ENCODE measurements at places on chromosomes 2 and 18. TPM values are rescaled to one million over a fixed set of nuclear protein-coding genes. Genes with fewer than 3 reads are reported as not detected.

AQP4 gene
- not detected for total RNA-seq

PROC gene
- 0.44 TPM for total RNA-seq

HRH4 gene
- not detected for total RNA-seq

REG3A gene
- not detected for total RNA-seq

TRPM8 gene
- not detected for total RNA-seq

CDH19 gene
- not detected for total RNA-seq

IL1B gene
- not detected for total RNA-seq

RESP18 gene
- not detected for total RNA-seq

GRCh38 chr2:103785956-103786355 is 1024.1 kb downstream of the TMEM182 start:
- no peak for DNase-seq

DNA sequence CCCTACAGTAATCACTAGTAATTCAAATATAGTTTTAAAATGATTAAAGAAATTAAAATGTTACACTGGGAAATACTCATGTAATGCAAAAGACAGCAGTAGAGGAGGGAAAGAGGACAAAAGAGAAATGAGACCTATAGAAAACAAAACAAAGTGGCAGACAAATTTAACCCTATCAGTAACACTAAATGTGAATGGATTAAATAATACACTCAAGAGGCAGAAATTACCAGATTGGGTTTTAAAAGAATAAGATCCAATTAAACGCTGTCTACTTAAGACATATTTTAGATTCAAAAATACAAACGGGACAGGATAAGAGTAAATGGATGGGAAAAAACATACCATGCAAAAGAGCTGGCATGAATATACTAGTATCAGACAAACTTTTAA is 17.0 kb downstream of the TLK1 start:
- DNase-seq, result no peak

DNA sequence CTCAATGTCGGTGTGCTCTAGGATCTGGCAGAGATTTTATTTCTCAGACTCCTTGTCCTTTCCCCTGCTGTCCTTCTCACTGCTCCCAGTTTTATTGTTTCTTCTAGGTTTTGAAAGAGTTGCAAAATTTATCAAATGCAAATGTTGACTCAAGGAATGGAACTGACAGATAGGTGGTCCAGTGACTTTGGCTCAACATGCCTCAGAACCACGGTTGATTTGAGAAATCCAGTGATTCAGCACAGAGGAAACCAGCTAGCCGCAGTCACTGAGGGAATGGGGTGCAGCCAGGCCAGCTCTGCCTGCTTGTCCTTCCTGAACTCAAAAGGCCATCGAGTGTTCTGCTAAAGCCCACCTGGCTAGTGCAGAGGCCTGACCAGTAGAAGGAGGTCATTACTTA is 125.7 kb upstream of the LYPD6 start:
- DNase-seq, result no peak

DNA sequence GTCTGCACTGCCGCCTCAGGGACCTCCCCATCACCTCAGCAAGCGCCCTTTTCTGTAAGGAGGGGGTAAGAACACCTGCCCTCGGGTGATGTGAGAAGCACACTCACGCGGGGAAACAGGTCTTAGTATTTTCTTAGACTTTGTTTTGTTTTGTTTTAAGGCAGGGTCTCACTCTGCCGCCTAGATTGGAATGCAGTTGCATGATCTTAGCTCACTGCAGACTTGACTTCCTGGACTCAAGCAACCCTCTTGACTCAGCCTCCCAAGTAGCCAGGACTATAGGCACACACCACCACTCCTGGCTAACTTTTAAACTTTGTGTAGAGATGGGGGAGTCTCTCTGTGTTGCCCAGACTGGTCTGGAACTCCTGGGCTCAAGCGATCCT is 37.1 kb downstream of the RAMP1 start:
- no peak for DNase-seq

DNA sequence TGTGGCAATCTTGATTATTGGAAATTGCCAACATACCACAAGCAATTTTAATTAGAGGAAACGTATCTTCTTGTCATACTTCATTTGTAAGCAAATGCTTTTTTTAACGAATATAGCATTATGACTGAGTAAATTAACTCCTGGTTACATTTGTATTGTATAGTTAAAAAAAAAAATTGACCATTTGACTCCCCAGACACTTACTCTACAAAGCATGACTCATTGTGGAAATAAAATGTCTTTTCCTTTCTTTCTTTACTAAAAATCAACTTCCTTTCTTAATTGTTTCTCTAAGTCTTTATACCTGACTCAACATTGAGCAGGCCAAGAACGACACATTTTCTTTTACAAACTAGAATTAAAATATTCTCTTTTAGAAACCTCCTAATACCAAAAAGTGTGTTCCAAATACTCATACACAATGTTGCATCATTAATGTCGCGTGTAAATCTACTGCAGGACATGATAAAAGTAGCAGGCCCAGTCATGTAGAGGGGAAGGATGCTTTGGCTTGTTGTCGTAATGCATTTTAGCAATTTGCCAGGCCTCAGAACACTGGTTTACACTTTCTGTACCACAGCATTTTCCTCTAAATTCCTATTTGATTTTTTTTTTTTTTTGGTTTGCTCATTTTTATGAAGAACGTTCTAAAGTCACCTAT is 349.6 kb upstream of the KCNH7 start:
- DNase-seq, result no peak

DNA sequence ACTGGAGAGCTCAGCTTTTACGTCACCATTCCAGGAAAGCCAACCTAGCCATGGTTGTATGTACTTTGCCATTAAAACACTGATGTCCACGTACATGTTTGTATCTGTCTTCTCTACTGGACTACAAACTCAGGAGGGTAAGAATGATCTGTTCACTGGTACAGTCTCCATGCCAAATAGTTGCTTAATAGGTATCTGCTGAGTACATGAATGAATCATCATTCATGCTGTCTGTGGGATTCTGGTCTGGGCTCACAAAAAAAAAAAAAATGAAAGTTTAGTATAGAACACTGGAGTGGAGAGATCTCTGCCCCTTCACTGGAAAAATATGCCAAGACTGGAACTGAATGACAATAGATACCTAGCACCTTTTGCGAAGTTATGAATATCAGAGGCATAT is 102.6 kb upstream of the ITGA4 start:
- no peak for DNase-seq

DNA sequence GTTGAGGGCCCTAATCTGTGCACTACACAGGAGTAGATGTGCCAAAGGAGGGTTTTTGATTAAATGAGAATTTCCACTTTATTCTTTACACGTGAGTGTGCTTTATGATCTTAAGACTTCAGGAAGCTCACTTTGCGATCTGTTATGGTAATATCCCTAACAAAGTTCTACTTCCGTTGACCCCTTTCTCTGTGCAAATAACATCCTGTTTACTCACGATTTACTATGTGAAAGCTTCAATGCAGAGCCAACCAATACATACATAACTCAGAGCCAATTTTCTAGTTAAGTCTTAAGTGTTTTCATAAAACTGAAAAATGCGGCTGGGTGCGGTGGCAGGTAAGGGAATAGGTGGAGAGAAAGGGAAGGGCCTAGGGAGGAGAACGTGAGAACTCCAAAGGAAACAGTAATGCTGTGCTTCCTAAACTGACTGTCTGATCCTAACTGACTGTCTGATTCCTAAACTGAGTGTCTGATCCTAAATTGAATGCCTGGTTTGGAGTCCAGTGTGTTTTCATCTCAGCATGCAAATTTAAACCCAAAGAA is 87.6 kb downstream of the PLCL1 start:
- no peak for DNase-seq

DNA sequence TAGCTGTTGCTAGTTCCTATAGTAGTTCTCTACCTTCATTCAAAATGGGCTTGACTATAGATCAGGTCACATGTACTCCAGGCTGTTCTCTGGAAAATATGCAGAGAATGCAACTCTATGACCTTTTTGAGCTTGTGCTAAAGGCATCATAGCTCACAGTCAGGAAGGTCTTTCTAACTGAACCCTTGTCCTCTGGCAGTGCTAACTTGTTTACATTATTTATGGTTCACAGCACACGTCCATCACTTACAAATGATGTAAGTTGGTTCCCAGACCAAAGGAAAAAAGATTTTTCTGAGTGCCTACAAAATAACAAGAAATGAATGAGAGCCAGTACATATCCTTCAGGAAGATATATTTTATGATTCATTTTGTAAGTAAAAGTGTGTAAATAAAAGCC is 236.1 kb downstream of the GCA start:
- peak; percentile 74 for DNase-seq

- no peak for DNase-seq
Observed at GRCh38 chr2:85012855-85013254, 41.9 kb downstream of the KCMF1 start.

GRCh38 chr2:113741091-113741490 is 15.4 kb downstream of the SLC35F5 start:
- no peak for DNase-seq

- DNase-seq, result no peak
Observed at GRCh38 chr2:167451496-167452289, 563.4 kb downstream of the XIRP2 start.

GRCh38 chr2:234488913-234489451 is 7.9 kb downstream of the ARL4C start:
- DNase-seq, result no peak

- no peak for DNase-seq
Observed at GRCh38 chr2:238391042-238391689, 35.6 kb upstream of the ASB1 start.

- no peak for DNase-seq
Observed at GRCh38 chr2:136327162-136327852, 209.4 kb upstream of the CXCR4 start.

DNA sequence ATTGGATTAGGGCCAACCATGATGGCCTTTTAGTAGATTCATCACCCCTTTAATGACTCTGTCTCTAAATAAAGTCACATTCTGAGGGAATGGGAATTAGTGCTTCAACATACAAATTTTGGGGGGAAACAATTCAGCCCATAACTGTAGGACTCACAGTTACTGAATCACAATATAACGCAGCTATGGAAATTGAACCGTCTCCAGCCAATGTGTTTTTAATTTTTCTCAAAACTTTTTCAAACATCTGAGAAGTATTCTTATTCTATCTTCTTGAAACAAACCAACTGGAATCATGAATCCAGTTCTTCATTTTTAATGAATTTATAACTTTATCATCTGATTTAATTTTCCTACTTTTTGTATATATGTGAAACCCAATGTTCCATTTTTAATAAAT is 373.1 kb upstream of the SYT4 start:
- no peak for DNase-seq

DNA sequence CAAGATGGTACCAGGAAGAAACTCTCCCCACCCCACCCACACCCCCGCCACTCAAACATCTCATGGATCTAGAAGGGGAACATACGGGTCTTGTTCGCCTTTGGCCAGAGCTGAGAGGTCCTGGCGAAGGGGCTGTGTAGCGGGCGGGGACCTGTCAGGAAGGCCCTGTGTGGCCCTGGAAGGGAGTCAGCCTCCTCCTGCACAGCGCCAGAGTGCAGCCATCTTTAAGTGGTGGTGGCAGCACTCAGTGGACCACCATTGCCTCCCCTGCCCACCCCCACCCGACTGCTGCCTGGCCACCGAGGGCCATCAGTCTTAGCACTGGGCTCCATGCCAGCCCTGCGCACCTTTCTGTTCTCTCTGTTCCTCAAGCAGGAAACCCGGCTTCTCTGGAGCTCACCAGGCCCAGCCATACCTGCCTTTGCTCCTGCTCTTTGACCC is 11.6 kb upstream of the FAHD2A start:
- DNase-seq, result no peak

GRCh38 chr18:78619854-78620253 is 359.8 kb upstream of the SALL3 start:
- DNase-seq, result no peak

- no peak for DNase-seq
Observed at GRCh38 chr2:201916565-201916964, 110.2 kb downstream of the CDK15 start.

GRCh38 chr2:153536115-153536514 is 57.6 kb upstream of the RPRM start:
- DNase-seq, result no peak
